ENCODE measurements at places on chromosomes 12 and 14.

DNA sequence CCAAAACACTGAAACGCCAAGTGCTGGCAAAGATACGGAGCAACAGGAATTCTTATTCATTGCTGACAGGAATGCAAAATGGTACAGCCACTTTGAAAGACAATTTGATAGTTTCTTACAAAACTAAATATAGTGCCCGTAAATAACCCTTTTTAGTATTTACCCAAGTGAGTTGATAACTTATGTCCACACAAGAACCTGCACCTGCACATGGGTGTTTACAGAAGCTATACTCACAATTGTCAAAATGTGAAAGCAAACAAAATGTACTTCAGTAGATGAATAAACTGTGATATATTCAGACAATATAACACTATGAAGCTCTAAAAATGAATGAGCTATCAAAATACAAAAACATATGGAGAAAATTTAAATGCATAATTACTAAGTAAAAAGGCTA is 86.6 kb downstream of the ATXN7L3B start:
- no peak for DNase-seq

- DNase-seq: no peak
These were observed 464.8 kb downstream of the RAD51B start for GRCh38 chr14:68284333-68284732.

- no peak for DNase-seq
These were observed 496.4 kb downstream of the FOXG1 start for GRCh38 chr14:29262979-29263378.

GRCh38 chr14:103007555-103007954 is 49.8 kb downstream of the CDC42BPB start:
- no peak for DNase-seq
